ENCODE measurements at places on chromosomes 7 and 10.

- no peak overlapping the region for H3K27ac ChIP-seq
- DNase-seq, result no peak
- H3K4me3 ChIP-seq, result no peak overlapping the region
- no peaks in the 10 kb centered on the region for H3K36me3 ChIP-seq
- H3K4me1 ChIP-seq, result no peaks in the 10 kb centered on the region
- H3K27me3 ChIP-seq, result peaks cover 16% of the 10 kb centered on the region
These were observed 57.1 kb upstream of the ABLIM1 start for GRCh38 chr10:114715171-114715670.

- H3K27ac ChIP-seq, result peak overlapping the region; percentile 38
- DNase-seq, result no peak
- peaks cover 7% of the 10 kb centered on the region for H3K27me3 ChIP-seq
These were observed 30.6 kb upstream of the GALNTL5 start for GRCh38 chr7:151925446-151926335.

- peaks cover 19% of the 10 kb centered on the region for H3K27me3 ChIP-seq
- no peak for DNase-seq
- no peak overlapping the region for H3K4me3 ChIP-seq
- H3K4me1 ChIP-seq, result peaks cover 3% of the 10 kb centered on the region
- no peak overlapping the region for H3K27ac ChIP-seq
These were observed 38.5 kb downstream of the COL1A2 start for GRCh38 chr7:94433224-94433623.

DNA sequence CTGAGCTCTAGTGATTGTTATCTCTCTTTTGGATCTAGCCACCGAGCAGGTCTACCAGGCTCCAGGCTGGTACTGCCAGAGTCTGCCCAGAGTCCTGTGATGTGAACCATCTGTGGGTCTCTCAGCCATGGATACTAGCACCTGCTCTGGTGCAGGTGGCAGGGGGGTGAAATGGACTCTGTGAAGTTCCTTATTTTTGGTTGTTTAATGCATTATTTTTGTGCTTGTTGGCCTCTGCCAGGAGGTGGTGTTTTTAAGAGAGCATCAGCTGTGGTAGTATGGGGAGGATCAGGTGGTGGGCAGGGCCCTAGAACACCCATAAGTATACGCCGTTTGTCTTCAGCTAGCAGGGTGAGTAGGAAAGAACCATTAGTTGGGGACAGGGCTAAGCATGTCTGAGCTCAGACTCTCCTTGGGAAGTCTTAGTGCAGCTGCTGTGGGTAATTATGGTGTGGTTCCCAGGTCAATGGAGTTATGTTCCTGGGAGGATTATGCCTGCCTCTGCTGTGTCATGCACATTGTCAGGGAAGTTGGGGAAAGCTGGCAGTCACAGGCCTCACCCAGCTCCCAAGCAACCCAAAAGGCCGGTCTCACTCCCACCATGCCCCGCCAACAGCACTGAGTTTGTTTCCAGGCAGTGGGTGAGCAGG is 81.8 kb downstream of the NPSR1 start:
- no peaks in the 10 kb centered on the region for H3K27me3 ChIP-seq
- H3K36me3 ChIP-seq, result no peaks in the 10 kb centered on the region
- DNase-seq, result no peak
- H3K4me3 ChIP-seq, result no peak overlapping the region

GRCh38 chr7:48182718-48183369 is 11.6 kb downstream of the ABCA13 start:
- H3K4me1 ChIP-seq, result no peaks in the 10 kb centered on the region
- DNase-seq, result no peak
- no peak overlapping the region for H3K27ac ChIP-seq

DNA sequence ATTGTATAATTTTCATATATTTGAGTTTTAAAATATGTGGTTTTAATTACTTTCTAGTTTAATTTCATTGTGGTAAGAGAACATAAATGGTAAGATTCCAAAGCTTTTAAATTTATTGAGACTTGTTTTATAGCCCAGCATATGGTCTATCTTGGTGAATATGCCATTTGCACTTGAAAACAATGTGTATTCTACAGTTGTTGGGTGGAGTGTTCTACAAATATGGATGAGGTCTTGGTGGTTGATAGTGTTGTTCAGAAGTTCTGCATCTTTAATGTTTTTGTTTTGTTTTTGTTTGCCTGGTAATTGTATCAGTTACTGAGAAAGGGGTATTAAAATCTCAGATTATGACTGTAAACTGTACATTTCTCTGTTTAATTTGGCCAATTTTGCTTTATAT is 37.6 kb upstream of the TSPAN13 start:
- peaks cover 17% of the 10 kb centered on the region for H3K36me3 ChIP-seq
- H3K27me3 ChIP-seq, result no peaks in the 10 kb centered on the region
- H3K27ac ChIP-seq, result no peak overlapping the region

DNA sequence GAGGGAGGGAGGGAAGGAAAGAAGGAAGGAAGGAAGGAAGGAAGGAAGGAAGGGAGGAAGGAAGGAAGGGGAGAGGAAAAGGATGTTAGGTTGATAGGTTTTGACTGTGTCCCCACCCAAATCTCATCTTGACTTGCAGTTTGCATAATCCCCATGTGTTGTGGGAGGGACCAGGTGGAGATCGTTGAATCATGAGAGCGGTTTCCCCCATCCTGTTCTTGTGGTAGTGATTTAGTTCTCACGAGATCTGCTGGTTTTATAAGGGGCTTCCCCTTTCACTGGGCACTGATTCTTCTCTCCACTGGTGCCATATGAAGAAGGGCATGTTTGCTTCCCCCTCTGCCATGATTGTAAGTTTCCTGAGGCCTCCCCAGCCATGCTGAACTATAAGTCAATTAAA is 15.1 kb upstream of the NUDCD3 start:
- H3K27ac ChIP-seq, result no peak overlapping the region
- no peak overlapping the region for H3K4me3 ChIP-seq
- H3K27me3 ChIP-seq, result no peaks in the 10 kb centered on the region
- peaks cover 2% of the 10 kb centered on the region for H3K4me1 ChIP-seq

DNA sequence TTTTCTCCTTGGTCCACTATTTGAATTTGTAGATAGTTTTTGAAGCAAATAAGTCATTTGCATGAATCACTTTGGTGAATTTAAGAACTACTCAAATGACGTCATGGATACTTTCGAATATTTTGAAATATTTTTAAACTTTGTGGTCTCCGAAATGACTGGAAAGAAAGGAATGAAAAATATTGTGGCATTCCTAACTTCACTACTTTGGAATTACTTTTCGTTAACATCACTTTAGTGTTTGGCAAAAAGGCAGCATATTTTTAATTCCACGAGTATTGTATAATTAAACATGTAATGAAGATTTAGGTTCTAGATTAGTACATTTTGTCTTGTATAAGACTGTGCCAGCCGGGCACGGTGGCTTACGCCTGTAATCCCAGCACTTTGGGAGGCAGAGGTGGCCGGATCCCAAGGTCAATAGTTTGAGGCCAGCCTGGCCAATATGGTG is 35.3 kb upstream of the ZRANB1 start:
- no peak overlapping the region for H3K27ac ChIP-seq
- DNase-seq, result no peak
- H3K36me3 ChIP-seq, result no peaks in the 10 kb centered on the region
- H3K4me1 ChIP-seq, result peaks cover 7% of the 10 kb centered on the region
- peaks cover 4% of the 10 kb centered on the region for H3K27me3 ChIP-seq
- no peak overlapping the region for H3K4me3 ChIP-seq

DNA sequence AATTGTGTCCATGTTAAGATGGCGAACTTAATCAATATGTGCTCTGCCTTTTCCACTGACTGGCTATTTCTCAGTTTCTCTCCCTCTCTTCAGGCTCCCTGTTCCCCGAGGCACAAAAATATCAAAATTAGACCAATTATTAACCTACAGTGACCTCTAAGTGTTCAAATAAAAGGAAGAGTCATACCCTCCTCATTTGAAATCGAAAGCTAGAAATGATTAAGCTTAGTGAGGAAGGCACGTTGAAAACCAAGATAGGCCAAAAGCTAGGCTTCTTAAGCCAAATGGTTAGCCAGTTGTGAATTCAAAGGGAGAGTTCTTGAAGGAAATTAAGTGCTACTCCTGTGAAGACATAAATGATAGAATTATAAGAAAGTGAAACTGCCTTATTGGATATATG is 81.1 kb upstream of the MBL2 start:
- no peaks in the 10 kb centered on the region for H3K36me3 ChIP-seq
- no peak overlapping the region for H3K4me3 ChIP-seq
- H3K27ac ChIP-seq, result no peak overlapping the region
- no peaks in the 10 kb centered on the region for H3K4me1 ChIP-seq

GRCh38 chr7:91082852-91083495 is 181.3 kb upstream of the FZD1 start:
- no peak for DNase-seq
- no peak overlapping the region for H3K4me3 ChIP-seq
- H3K36me3 ChIP-seq, result no peaks in the 10 kb centered on the region
- peaks cover 18% of the 10 kb centered on the region for H3K4me1 ChIP-seq

GRCh38 chr7:47577321-47577919 is 4.5 kb downstream of the TNS3 start:
- H3K27ac ChIP-seq, result no peak overlapping the region
- no peaks in the 10 kb centered on the region for H3K36me3 ChIP-seq
- H3K4me3 ChIP-seq, result no peak overlapping the region
- H3K4me1 ChIP-seq, result peaks cover 14% of the 10 kb centered on the region
- DNase-seq, result no peak

- no peaks in the 10 kb centered on the region for H3K36me3 ChIP-seq
- no peaks in the 10 kb centered on the region for H3K27me3 ChIP-seq
These were observed 118.5 kb downstream of the LYZL1 start for GRCh38 chr10:29407280-29407858.

- H3K27me3 ChIP-seq, result no peaks in the 10 kb centered on the region
- H3K36me3 ChIP-seq, result no peaks in the 10 kb centered on the region
- DNase-seq, result no peak
- H3K27ac ChIP-seq, result no peak overlapping the region
- no peaks in the 10 kb centered on the region for H3K4me1 ChIP-seq
These were observed 176.1 kb downstream of the PRKG1 start for GRCh38 chr10:51250278-51250920.

- H3K4me1 ChIP-seq, result no peaks in the 10 kb centered on the region
- no peaks in the 10 kb centered on the region for H3K36me3 ChIP-seq
- H3K27ac ChIP-seq, result no peak overlapping the region
These were observed 9.9 kb upstream of the OR6V1 start for GRCh38 chr7:143042159-143042789.

GRCh38 chr7:47400741-47401206 is 181.1 kb downstream of the TNS3 start:
- H3K36me3 ChIP-seq, result no peaks in the 10 kb centered on the region
- no peak for DNase-seq
- peaks cover 12% of the 10 kb centered on the region for H3K4me1 ChIP-seq
- H3K27me3 ChIP-seq, result peaks cover 8% of the 10 kb centered on the region
- no peak overlapping the region for H3K27ac ChIP-seq

DNA sequence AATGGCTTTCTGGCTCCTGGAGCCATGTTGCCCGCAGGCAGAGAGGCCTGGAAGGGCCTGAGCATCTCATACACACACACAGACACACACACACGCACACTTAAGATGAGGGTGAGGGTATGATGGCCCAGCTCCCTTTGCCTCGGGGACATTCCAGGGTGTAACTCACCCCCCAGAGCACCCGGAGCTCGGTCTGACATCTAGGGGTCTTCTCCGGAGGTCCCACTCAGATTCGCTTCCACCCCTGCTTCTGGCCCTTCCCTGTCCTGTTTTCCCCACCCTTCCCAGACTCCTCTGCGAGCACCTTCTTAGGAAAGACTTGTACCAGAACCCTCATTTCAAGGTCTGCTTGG is 304.4 kb downstream of the GRID1 start:
- no peak overlapping the region for H3K27ac ChIP-seq
- no peaks in the 10 kb centered on the region for H3K4me1 ChIP-seq
- H3K4me3 ChIP-seq, result no peak overlapping the region
- no peak for DNase-seq

GRCh38 chr7:151731022-151731441 is 145.9 kb downstream of the PRKAG2 start:
- no peaks in the 10 kb centered on the region for H3K27me3 ChIP-seq
- H3K36me3 ChIP-seq, result peaks cover 12% of the 10 kb centered on the region
- no peak overlapping the region for H3K4me3 ChIP-seq
- no peak overlapping the region for H3K27ac ChIP-seq

- no peak overlapping the region for H3K27ac ChIP-seq
- H3K36me3 ChIP-seq, result peaks cover 9% of the 10 kb centered on the region
- H3K27me3 ChIP-seq, result no peaks in the 10 kb centered on the region
- DNase-seq, result no peak
These were observed 128.4 kb upstream of the RSU1 start for GRCh38 chr10:16945593-16945992.

DNA sequence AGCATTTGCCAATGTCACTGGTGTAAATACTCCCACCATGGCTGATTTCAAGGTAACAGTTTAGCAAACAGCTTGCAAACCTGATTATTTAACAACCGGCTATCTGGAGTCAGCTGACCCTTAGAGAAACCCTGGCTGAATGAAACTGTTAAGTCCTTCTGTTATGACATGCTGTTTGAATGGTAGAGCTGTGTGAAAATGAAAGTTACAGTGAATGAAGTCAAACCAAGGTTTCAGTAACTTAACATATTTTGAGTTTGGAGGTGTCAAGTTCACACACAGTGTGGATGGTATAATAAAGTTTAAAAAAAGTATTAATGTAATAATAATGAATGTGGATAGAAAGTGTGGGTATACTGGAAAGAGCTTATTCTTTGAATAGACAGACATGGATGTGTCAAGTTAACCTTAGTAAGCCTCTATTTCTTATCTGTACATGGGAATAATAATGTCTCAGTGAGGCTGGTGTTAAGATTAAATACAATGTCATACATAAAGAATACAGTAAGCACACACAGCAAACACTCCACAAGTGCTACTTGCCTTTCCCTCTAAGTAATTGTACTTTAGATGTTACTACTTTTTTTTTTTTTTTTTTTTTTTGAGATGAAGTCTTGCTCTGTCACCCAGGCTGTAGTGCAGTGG is 150.4 kb downstream of the TAX1BP1 start:
- H3K4me1 ChIP-seq, result peaks cover 3% of the 10 kb centered on the region
- peaks cover 10% of the 10 kb centered on the region for H3K36me3 ChIP-seq
- no peak overlapping the region for H3K4me3 ChIP-seq
- DNase-seq, result no peak
- H3K27ac ChIP-seq, result no peak overlapping the region

GRCh38 chr7:13262929-13263530 is 575.6 kb downstream of the ARL4A start:
- H3K27ac ChIP-seq, result no peak overlapping the region
- no peak for DNase-seq
- H3K4me3 ChIP-seq, result no peak overlapping the region
- no peaks in the 10 kb centered on the region for H3K4me1 ChIP-seq

DNA sequence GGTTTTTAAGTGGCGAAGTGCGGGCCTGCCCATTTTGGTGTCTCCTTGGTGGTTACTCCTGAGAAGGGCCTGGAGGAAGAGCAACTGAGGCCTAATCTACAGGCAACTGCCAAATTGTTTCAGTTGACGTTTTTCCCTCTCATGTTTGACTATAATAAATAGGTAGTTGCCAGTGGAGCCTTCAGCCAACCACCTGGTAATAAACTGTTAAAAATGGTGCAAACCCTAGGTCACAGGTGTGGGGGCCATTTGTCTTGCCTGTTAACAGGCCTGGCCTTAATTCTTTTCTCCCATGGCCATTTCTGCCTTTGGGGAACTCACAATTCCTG is 3.7 kb downstream of the IKZF1 start:
- H3K27me3 ChIP-seq, result no peaks in the 10 kb centered on the region
- H3K4me3 ChIP-seq, result peak overlapping the region; percentile 100
- peak overlapping the region; percentile 100 for H3K27ac ChIP-seq

- no peak overlapping the region for H3K4me3 ChIP-seq
- H3K4me1 ChIP-seq, result peaks cover 12% of the 10 kb centered on the region
- H3K27ac ChIP-seq, result no peak overlapping the region
- no peaks in the 10 kb centered on the region for H3K36me3 ChIP-seq
These were observed 442.1 kb upstream of the NRP1 start for GRCh38 chr10:33776419-33777070.
